GM12864 (cell line): ENCODE measurements at places on chromosomes 6 and 20.

DNA sequence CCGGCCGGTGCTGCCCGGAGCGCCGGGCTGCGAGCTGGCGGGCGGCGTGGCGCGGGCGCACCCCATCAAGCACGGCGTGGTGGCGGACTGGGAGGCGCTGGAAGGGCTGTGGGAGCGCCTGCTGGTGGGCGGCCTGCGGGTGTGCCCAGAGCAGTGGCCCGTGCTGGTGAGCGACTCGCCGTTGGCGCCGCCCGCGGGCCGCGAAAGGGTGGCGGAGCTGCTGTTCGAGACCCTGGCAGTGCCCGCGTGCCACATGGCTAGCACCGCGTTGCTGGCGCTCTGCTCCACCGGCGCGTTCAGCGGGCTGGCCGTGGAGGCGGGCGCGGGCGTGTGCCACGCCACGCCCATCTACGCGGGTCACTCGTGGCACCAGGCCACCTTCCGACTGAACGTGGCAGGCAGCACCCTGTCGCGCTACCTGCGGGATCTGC is 517 bp downstream of the ACTL10 start:
- no peak for DNase-seq

- DNase-seq: no peak
Observed at GRCh38 chr20:56587307-56588041, 41.6 kb upstream of the TFAP2C start.

DNA sequence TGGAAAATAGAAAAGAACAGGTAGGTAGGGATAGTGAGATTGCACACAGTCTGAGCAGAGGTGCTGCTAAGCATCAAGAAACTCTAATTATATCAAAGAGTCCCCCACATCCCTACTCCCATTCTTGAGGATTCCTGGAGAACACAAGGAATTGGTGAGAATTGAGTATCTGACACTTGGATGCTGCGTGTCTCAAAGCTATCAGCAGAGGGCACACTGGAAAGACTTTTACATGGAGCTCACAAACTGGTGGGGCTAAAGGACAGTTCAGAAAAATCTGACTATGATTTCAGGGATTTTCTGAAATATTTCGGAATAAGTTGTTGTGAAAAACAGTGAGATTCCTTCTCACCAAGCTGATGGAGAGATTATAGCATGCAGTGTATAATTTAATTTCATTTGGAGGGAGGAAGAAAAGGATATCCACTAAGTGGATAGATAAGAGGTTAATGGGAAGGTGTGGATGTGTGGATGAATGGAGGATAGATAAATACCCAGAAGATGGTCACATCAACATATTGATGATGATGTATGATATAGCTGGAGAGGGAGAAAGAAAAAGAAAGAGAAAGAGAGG is 215.4 kb upstream of the DEFB112 start:
- DNase-seq: no peak

DNA sequence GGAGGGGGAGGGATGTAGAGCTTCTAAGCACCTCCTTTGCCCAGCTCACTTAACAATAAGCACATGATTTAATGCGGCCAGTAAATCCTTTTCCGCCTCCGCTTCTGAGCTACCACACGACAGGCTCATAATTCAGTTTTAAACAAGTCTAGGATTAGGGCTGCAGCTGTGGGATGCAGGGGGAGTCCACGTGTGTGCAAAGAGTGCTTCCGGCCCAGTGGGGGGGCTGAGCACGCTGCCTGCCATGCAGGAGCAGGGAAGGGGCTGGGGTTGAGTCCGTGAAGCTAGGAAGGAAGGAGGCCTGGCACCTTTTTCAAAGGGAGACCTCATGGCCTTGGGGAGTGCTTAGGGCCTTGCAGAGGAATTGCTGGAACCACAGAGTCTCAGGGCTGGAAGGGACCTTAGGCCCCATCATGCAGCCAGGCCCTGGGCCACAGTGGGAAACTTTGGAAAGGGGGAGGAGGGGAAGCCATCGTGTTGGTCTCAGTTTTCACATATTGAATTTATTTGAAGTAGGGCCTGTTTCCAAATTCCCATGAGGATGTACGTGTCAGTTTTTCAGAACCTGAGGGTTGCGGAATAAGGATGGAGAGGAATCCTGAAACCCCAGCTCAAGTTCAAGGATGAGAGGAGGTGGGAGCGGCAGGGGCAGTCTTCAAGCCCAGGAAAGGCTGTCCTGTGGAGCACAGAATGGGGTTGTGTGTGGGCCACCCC is 96.1 kb downstream of the VEGFA start:
- DNase-seq: no peak

DNA sequence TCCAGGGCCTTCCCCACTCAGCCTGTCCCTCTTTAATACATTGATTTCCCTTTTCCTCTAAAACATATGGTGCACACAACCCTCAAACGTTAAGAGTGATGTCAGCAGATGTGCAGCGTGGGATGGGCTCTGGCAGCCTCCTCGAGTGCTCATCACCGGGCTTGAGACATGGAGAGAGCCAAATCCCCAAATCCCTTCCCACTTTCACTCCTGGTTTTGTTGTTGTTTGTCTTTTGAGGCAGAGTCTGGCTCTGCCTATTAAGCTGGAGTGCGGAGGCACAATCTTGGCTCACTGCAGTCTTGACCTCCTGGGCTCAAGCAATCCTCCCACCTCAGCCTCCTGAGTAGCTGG is 5.8 kb upstream of the PLTP start:
- no peak for DNase-seq

DNA sequence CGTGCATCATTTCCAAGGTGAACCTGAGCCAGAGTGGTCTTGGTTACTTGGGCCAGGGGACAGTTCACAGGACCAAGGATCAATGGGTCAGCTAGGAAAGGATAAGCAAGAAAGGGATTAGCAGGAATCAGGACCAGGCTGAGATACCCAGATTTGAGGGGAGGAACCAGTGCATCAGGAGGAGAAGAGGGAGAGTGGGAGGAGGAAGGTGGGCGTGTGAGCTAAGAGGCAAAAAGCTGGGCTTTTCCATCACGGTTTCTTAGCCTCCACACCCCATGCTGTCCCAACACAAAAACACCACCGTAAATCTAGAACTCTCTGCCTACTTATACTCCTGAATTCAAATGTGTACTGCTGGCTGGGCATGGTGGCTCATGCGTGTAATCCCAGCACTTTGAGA is 27.5 kb downstream of the EYA4 start:
- DNase-seq: no peak

DNA sequence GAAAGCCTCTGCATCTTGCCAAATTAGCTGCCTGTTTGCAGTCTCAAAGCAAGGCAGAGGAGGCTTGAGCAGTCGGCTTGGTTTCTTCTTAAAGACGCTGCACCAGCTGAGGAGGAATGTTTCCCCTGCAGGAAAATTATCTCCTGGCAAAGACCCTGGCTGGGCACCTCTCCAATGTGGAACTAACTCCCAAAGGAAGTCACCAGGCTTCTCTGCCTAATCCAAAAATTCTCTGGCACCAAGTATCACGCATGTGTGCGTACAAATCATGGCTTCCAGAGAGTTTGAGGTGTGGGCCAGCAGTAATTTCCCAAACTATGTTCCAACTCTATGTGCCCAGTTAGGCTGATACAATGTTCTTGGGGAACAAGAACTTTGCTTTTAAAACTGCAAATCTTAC is 176.2 kb downstream of the KIF16B start:
- DNase-seq: no peak

- no peak for DNase-seq
Observed at GRCh38 chr6:37060195-37060559, 54.7 kb downstream of the FGD2 start.

DNA sequence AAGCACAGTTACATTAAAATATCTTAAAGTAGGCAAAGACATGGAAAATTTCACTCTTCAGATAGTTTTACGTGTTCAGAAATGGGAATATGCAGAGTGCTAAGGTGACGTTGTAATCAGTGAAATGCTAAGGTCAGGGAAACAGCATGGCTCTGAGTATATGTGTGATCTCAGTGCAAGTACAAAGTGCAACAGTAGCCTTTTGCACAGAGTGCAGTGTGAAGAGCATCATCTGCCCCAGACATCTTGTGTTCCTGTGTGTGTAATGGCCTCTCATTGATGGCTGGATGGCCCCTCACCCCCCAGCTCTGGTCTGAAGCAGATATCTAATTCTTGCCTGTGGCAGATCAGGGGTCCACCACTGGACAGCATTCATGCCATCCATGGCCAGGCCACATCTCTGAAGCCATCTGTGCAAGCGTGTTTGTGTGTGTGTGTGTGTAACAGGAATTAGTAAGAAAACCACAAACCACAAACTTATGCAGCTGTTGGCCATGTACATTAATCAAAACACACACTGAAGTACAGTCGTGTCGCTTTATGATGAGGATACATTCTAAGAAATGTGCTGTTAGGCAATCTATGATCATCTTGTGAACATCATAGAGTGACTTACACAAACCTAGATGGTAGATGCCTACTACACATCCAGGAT is 165.1 kb downstream of the RALGAPA2 start:
- no peak for DNase-seq

DNA sequence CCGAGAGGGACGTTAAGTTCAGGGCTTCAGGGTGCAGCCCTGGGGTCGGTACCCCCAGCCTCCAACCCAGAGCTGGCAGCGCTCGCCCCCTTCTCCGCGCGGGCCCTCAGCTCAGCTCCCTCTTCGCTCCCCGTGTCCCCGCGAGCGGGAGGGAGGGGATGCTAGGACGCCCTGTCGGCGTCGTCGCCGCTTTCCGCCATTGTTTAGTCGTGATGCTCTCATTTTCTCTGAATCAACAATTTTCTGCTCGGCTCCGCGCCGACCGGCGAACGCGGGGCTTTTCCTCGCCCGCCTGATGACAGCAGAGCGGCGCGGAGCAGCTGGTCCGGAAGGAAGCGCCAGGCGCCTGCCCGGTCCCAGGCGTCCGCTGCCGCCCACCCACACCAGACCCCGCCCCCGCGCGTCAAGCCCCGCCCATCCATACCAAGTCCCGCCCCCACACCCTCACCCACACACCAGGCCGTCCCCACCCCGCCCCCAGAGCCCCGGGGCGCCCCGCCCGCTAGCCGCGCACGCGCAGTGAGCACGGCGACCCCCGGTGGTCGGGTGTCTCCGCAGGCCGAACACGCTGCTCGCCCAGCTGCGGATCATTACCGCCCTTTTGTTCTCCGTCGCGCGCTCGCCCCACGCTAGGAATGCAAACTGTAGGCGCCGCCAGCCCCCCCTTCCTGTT is 50.1 kb upstream of the SLC32A1 start:
- peak; percentile 18 for DNase-seq

DNA sequence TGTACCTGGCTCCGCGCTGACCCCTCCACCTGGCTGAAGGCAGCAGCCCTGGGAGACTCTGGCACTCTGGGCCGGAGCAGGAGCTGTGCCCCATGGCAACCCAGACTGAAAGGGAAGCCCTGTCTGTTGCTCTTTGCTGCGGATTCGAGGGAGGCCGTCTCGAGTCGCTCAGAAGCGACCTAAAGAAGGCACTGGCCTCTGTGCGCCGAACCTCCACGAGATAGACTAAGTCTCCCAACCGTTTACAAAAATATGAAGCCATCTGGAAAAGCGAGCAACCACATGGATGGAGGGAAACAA is 10.5 kb upstream of the TBX18 start:
- DNase-seq: no peak

GRCh38 chr6:85798931-85799652 is 156.4 kb upstream of the SYNCRIP start:
- DNase-seq: no peak

DNA sequence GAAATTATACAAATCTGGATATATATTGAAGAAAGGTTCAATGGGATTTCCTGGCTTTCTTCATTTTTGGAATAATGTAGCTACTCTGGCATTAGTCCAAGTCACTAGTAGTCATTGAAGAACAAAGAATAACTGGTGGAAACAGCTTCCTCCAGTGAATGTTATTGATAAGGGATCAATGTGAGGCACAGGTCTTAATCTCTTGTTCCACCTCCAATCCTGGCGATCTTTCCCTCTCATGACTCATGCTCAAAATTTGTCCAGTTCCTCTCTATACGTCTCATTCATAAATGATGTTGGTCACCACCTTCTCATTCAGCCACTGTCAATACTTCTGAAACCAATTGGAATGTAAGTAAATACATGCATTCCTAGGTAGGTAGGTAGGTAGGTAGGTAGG is 185.0 kb upstream of the BMP2 start:
- DNase-seq: no peak

GRCh38 chr20:16553101-16553500 is 20.1 kb downstream of the KIF16B start:
- DNase-seq: no peak

DNA sequence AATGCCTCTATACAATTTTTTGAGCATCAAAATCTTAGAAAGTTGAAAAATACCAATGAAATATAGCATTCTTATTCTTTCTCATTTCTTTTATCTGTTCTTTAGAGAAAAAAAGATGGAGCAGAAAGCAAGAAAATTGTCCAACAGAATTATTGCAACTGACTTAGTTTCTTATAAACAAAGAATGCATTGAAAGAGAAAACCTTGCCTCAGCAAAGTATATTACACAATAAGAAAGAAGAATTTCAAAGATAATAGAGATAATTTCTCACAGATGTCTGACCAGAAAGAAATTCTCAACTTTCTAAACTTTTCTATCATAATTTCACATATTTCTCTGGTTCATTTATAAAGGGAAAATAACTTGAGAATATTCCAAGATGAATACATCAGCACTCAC is 47.0 kb upstream of the PRND start:
- no peak for DNase-seq

GRCh38 chr20:33971147-33971975 is 22.4 kb upstream of the RALY start:
- no peak for DNase-seq

DNA sequence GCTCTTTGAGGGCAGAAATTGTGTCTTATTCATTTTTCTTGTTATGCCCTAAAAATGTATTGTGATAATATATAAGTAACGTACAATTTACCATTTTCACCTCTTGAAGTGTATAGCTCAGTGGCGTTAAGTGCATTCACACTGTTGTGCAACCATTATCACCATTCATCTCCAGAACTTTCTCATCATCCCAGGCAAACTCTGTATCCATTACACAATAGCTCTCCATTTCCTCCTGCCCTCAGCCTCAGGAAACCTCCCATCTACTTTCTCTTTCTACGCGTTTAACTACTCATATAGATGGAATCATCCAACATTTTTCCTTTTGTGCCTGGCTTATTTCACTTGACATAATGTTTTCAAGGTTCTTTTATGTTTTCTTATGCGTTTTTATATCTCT is 184.6 kb downstream of the ESR1 start:
- DNase-seq: no peak

GRCh38 chr20:16761305-16761829 is 13.2 kb downstream of the OTOR start:
- peak; percentile 34 for DNase-seq

DNA sequence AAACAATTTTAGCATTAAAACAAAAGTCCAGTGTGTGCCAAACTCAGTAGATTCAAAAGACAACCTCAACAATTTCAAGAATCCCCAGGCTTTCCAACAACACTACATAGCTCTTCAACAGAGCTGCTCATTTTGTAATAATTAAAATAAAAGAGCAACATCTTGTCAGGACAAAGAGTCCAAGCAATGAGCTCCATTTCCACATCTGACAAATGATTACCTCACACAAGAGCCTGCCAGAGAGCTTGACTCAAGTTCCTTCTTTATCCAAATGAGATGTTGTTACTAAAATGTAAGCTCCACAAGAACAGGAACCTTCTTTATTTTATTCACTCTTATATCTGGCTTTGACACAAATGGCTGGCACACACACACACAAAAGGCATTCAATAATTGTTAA is 449.8 kb downstream of the HACE1 start:
- DNase-seq: no peak
